ENCODE measurements at places on chromosomes 1 and 21. TPM values are rescaled to one million over a fixed set of nuclear protein-coding genes. Genes with fewer than 3 reads are reported as not detected.

DNA sequence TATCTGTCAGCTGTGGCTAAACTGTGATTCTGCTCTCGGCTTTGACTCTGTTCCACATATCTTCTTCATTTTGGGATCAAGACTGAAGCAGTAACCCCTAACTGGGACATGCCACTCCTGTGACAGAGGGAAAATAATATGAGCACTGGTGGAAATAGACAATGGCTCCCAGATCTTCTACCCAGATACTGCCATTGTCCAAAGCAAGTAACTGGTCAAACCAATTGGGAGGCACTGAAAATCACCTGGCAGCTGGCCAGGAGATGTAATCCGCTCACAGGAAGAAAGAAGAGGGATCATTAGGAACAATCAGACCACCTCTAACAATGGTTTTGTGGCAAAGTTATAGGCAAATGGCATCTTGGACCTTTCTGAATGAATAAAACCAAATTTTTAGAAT is 10.7 kb downstream of the SNX7 start:
- DNase-seq, result no peak

DNA sequence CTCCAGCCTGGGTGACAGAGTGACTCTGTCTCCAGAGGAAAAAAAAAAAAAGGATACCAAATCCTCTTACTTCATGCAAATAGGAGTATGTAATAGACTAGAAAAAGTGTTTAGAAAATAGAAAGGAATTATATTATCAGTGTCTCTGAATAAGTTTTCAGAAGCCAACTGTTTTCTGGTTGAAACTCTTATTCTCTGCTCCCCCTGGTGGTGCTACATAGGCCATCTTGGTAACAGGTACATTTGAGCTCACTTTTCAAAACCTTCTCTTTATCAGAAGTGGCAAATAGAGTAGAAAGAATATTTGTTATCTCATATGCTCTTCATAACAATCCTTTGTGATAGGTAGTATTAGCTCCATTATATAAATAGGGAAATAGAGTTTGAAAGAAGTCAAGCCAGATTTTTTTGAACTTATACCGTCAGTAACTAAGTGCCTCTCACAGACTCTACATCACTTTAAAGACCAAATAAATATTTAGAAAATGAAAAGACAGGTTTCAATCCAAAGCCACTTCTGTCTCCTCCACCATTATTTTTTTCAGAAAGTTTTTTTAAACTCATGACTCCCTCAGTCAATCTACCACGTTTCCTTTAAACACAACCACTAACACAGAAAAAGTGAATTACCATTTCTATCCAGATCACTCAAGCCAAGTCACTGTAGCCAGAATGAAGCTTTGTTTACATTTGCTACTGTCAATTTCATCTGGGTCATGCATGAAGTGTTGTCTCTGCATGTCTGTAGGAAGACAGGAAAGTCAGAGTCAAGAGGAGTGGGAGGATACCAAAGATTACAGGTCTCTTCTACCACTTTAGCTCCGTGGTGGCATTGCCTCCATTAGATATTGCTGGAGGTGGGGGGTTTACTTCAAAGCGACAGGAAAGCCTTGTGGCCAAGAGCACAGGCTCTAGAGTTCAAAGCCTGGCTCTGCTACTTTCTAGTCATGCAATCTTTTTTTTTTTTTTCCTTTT is 45.6 kb downstream of the IL23R start:
- no peak for DNase-seq

DNA sequence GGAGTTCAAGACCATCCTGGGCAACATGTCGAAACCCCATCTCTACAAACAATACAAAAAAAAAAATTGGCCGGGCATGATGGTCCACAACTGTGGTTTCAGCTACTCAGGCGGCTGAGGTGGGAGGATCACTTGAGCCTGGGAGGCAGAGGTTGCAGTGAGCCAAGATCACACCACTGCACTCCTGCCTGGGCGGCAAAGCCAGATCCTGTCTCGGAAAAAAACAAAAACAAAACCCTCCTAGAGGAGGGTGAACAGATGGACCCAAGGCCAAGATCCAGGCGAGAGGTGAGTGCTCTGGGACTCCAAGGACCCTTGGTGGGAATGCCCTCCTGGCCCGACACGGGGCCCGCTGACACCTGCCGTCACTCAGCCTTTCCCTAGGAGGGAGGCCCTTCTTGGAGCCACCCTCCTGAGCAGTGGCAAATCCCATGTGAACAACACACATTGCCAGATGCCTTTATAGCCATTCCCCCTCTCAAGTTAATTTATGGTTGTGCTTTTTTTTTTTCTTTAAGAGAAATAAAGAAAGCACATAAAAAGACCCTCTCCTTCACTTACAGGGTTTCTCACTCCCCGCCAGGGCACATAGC is 380 bp downstream of the TFF2 start:
- DNase-seq, result no peak

DNA sequence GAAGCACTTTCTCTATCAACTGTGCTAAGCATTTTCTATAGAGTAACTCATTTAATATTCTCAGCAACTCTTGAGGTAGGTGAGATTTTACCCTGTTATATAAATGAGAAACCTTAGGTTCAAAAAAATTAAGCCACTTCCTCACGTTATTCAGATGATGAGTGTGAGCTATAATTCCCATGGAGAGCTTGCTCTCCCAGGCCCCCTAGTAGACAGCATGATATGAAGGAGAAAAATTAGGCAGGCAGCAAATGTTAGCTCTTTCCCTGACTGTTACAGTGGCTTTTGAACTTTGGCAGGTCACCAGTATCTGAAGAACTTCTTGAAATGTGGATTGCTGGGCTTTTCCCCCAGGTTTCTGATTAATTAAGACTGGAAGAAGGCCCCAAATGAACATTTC is 753.1 kb downstream of the NCAM2 start:
- DNase-seq, result no peak

Gene GRIK1
- total RNA-seq, result not detected

Gene ADAM30
- not detected for total RNA-seq

Gene FAM72B
- not detected for total RNA-seq

DNA sequence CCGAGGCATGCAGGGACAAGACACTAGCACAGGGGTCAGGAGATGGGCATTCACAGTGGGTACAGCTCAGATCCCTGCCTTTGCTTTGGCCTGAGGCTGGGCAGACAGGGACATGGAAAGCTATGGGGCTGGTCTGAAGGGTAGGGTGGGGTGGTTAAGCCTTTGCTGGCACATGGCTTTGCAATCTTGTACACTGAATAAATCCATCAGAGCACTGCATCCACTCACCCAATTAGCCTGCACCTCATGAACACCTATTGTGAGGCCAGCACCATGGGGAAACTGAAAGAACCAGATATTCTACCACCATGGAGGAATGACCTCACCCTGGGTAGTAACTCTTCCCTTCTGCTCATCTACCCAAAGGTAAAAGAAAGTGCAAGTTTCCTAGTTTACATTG is 199.6 kb upstream of the LMO4 start:
- no peak for DNase-seq
